ENCODE measurements at places on chromosomes 16 and 17. TPM values are rescaled to one million over a fixed set of nuclear protein-coding genes. Genes with fewer than 3 reads are reported as not detected.
A peak's percentile ranks its signal among the peaks of the same experiment; 100 is the strongest.

- H3K27me3 ChIP-seq, result no peaks in the 10 kb centered on the region
- no peak overlapping the region for H3K4me3 ChIP-seq
- no peak for DNase-seq
- H3K4me1 ChIP-seq, result peaks cover 9% of the 10 kb centered on the region
- no peak overlapping the region for H3K27ac ChIP-seq
These were observed 737.2 kb downstream of the CDH11 start for GRCh38 chr16:64384636-64385035.

DNA sequence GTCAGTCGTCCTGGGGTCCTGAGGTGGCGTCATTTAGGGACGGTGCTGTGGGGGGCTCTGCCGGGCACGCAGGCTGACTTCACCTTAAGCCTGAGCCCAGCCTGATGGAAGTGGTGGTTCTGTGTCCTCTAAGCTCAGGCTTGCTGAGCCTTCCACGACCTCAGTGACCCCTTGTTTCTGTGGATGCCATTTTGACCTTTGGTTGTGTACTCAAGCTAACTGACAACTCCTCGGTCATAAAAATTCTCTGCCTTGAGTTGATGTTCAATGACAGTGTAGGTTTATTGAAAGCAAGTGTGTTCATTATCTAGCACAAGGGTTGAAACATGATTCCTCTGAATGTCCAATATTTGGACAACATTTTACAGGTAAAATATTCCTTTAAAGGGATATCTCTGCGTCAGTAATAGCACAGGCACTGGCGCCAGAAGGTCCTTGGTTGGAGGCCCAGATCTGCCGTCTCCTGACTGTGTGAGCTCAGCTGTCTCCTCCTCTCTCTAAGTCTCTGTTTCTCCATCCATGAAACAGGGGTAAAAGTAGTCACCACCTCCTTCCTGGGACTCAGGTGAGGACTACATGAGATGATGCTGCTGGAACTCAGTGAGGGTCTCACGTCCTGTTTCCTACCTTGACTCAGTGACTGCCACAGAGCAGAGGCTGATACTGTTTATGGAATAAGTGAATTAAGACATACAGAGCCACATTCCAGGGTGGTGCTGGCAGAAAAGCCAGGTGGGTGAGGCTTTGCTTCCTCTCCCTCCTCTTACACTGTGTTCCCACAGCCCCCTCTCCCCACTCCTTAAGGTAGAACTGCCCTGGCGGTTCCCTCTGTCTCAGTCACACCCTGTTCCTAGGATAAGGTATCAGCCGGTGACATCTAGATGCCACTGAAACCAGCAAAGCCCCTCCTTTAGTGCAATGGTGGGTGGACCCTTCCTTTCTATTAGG lies 75.7 kb downstream of the IRF8 start:
- H3K4me3 ChIP-seq, result no peak overlapping the region
- peaks cover 12% of the 10 kb centered on the region for H3K4me1 ChIP-seq
- no peak overlapping the region for H3K27ac ChIP-seq
- DNase-seq, result no peak

DNA sequence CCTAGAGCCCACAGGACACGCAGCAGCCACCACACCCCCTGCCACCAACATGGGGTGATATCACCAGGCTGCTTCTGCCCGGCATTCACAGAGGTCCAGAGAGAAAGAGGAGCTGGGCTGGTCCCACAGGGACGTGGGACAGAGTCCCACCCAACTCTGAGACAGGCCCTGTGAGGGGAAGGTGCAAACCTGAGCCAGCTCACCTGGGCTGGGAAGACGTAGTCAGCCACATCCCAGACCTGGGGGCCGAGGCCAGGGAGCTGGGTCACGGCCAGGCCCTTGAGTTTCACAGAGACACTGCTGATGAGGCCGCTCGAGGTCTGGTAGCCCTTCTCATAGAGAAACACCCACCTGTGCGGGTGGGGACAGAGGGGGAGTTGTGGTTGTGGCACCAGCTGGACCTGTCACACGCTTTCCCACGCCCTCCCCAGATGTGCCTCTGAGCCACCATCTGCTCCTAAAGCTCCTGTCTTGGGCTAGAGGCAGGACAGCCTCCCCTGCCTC lies 11.2 kb downstream of the P2RX1 start:
- H3K4me1 ChIP-seq, result peaks cover 5% of the 10 kb centered on the region
- no peak overlapping the region for H3K4me3 ChIP-seq
- no peak for DNase-seq
- H3K36me3 ChIP-seq, result no peaks in the 10 kb centered on the region
- H3K27me3 ChIP-seq, result no peaks in the 10 kb centered on the region

- peaks cover 4% of the 10 kb centered on the region for H3K27me3 ChIP-seq
- no peak overlapping the region for H3K27ac ChIP-seq
- no peaks in the 10 kb centered on the region for H3K36me3 ChIP-seq
- H3K4me1 ChIP-seq, result no peaks in the 10 kb centered on the region
These were observed 22.5 kb downstream of the SPPL2C start for GRCh38 chr17:45867171-45867570.

DNA sequence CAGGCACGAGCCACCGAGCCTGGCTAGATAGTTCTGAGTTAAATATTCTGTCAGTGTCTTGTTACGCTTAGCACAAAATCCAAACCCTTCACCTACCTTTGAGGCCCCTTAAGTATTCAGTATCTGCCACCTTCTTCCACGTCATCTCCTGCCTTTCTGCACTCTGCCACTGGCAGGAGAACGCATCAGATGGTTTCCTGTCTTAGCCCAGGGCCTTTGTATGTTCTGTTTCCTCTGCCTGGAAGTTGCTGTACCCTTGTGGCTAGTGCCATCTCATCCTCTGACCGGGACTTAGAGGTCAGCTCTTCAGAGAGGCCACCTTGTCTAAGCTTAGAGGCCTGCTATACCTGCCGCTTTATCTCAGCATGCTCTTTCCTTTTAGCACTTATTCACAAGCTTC lies 67.5 kb upstream of the LGALS9 start:
- H3K27ac ChIP-seq, result no peak overlapping the region
- DNase-seq, result no peak
- H3K27me3 ChIP-seq, result no peaks in the 10 kb centered on the region
- no peaks in the 10 kb centered on the region for H3K36me3 ChIP-seq
- no peak overlapping the region for H3K4me3 ChIP-seq

GRCh38 chr16:2497695-2498484 lies 15.9 kb upstream of the ATP6V0C start:
- H3K36me3 ChIP-seq, result peaks cover 2% of the 10 kb centered on the region
- peaks cover 8% of the 10 kb centered on the region for H3K4me1 ChIP-seq
- no peaks in the 10 kb centered on the region for H3K27me3 ChIP-seq
- no peak for DNase-seq
- H3K27ac ChIP-seq, result no peak overlapping the region

- H3K27me3 ChIP-seq, result no peaks in the 10 kb centered on the region
- H3K4me3 ChIP-seq, result no peak overlapping the region
- no peaks in the 10 kb centered on the region for H3K36me3 ChIP-seq
- DNase-seq, result no peak
These were observed 9.5 kb downstream of the AMFR start for GRCh38 chr16:56415875-56416274.

DNA sequence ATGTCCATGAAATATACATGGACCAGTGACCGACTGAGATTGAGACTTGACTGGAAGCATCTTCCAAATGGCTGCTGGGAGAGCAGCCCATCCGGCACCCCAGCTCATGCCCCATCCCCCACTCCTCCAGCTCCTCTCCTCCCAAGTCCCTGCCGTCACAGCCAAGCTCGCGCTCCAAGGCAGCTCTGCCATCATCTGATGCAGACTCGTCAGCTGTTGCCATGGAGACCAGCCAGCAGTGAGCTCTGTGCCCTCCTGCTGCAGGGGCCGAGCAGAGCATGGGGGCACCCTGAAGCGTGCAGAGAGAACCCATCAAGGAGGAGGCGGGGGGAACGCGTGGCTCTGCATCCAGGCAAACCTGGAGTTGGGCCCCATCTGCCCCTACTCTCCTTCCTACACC lies 74.5 kb upstream of the TNRC6C start:
- peaks cover 62% of the 10 kb centered on the region for H3K4me1 ChIP-seq
- peak; percentile 82 for DNase-seq
- peak overlapping the region; percentile 45 for H3K4me3 ChIP-seq
- H3K27ac ChIP-seq, result no peak overlapping the region

DNA sequence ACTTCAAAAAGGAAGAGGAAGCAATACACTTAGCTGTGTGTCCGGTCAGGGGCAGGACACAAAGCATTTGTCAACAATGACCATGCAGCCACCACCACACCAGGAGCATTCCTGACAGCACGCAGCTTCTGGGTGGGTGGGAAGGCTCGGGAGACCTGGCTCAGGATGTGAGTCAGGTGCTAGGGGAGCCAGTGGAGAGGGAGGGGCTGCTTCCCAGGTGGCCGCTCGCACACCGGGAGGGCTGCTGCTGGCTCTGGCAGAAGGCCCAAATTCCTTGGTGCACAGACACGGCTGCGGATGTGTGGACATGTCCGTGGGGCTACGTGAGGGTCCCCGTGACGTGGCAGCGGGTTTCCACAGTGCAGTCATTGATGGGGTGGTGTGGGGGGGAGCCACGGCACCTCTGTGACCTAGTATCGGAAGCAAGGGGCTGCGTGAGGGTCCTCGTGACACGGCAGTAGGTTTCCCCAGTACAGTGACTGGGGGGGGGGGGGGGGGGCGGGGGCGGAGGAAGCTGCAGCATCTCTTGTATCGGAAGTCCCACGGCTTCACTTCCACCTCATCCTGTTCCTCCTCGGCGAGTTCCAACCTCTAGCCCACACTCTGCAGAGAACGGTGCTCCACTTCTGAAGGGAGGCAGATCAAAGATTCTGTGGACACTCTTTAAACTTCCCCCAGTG lies 112.8 kb downstream of the ZNF778 start:
- H3K27me3 ChIP-seq, result no peaks in the 10 kb centered on the region
- no peak overlapping the region for H3K4me3 ChIP-seq
- H3K4me1 ChIP-seq, result peaks cover 29% of the 10 kb centered on the region
- H3K36me3 ChIP-seq, result no peaks in the 10 kb centered on the region

GRCh38 chr17:47982645-47983390 lies 11.9 kb downstream of the CDK5RAP3 start:
- no peaks in the 10 kb centered on the region for H3K27me3 ChIP-seq
- peaks cover 42% of the 10 kb centered on the region for H3K36me3 ChIP-seq
- H3K4me1 ChIP-seq, result peaks cover 15% of the 10 kb centered on the region
- no peak for DNase-seq
- H3K27ac ChIP-seq, result no peak overlapping the region

GRCh38 chr16:2692948-2693651 lies 10.8 kb downstream of the KCTD5 start:
- H3K36me3 ChIP-seq, result no peaks in the 10 kb centered on the region
- no peak overlapping the region for H3K27ac ChIP-seq
- H3K4me1 ChIP-seq, result no peaks in the 10 kb centered on the region
- H3K4me3 ChIP-seq, result no peak overlapping the region
- peak; percentile 56 for DNase-seq

- H3K27ac ChIP-seq, result no peak overlapping the region
- peaks cover 82% of the 10 kb centered on the region for H3K4me1 ChIP-seq
- H3K4me3 ChIP-seq, result peak overlapping the region; percentile 92
- DNase-seq, result no peak
- H3K36me3 ChIP-seq, result no peaks in the 10 kb centered on the region
These were observed 1.4 kb downstream of the HES7 start for GRCh38 chr17:8122422-8122923.

DNA sequence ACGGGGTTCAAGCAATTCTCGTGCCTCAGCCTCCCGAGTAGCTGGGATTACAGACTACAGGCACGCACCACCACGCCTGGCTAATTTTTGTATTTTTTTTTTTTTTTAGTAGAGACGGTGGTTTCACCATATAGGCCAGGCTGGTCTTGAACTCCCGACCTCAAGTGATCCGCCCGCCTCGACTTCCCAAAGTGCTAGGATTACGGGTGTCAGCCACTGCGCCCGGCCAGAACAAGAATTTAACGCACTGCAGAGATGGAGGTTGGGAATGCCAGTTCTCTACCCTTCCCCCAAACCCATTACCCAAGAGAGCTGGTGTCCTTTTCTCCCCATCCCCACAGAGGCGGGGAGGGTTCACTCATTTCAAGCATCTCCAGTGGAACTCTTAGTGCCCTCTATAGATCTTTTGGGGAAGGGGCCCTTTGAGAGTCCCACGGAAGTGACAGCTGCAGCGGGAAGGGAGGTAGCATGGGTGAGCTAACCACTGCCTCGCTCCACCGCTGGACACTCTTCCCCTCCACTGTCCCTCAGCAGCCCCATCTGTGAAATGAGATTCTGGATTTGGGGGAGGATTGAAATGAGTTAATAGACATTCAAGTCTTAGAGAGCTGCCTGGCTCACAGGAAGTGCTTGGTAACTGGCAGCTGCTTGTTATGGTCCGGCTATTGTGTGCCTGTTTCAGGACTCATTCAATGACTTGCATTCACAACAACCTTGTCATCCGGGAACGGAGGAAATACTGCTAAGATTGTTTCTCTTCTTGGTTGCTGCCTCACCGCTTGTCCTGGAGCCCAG lies 3.5 kb upstream of the UBALD2 start:
- no peaks in the 10 kb centered on the region for H3K36me3 ChIP-seq
- no peak overlapping the region for H3K27ac ChIP-seq
- H3K4me3 ChIP-seq, result no peak overlapping the region
- no peak for DNase-seq
- no peaks in the 10 kb centered on the region for H3K27me3 ChIP-seq

DNA sequence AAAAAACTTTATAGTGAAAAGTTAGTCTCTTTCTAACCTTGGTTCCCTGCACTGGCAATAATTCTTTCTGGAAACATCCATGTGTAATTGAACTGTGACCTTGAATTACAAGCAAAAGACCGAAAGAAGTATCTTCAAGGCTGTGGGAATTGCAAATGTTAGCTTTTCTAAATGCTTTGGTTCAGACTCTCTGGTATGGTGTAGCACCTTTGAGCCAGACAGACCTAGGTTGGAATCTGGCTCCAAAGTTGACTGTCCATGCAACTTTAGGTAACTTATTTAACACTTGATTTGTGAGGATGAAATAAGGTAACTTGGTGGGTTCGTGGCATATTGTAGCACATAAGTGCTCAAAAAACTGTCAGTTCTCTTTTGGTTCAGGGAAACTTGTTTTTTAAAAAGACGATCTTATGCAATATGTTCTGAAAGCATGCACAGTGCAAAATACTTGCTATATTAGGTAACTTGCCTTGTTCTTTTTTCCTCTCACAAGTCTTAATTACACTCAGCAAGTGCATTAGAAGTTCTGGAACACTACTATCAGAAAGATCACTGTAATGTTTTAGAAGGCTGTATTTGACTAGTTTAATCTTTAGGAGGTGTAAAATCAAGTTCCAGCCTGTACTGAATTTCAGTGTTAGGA lies 46.3 kb downstream of the TANGO6 start:
- no peak overlapping the region for H3K27ac ChIP-seq
- H3K27me3 ChIP-seq, result no peaks in the 10 kb centered on the region
- DNase-seq, result no peak

DNA sequence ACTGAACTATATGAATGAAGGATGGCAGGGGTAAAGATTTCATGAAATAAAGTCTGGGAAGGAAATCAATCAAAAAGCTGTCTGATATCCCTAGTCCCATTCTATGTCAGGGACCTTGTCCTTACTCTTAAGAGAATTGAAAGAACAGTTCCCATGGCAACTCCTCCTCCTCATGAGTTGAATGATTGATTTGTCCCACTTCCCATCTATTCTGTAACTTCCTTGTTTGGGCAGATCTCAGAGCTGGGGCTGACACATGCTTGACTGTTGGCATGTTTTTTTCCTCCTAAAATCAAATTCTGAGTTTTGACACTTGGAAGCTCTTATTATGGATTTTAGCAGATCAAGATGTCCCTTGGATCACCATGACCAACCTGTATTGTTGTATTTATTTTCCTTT lies 1138.6 kb upstream of the CDH8 start:
- no peaks in the 10 kb centered on the region for H3K4me1 ChIP-seq
- no peak overlapping the region for H3K4me3 ChIP-seq
- no peaks in the 10 kb centered on the region for H3K27me3 ChIP-seq
- H3K27ac ChIP-seq, result no peak overlapping the region
- DNase-seq, result no peak

G6PC1 gene
- not detected for total RNA-seq

SLC6A2 gene
- total RNA-seq, result not detected

KCNJ2 gene
- total RNA-seq, result not detected

KRT24 gene
- total RNA-seq, result not detected

SPIRE2 gene
- total RNA-seq, result 1.0 TPM

SDF2 gene
- 39.7 TPM for total RNA-seq
